ENCODE measurements at places on chromosomes 12 and 14.

DNA sequence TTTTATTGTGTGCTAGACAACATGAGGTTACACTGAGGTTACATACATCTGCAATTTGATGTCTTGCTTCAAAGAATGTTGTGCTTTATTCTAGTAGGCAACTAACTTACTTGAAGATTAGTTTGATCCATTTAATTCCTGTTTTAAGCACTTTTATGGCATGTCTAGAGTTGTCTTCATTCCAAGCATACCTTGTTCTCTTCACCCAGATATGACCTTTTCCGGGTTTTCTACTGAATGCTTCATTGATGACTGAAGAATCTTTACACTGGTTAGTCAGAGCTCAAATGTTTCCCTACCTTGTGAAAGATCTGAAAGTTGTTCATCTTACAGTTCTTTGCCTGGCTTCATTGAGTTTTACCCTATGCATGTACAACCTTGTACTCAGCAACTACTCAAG is 274.0 kb upstream of the KITLG start:
- no peak for DNase-seq

- no peak for DNase-seq
These were observed 43.6 kb upstream of the LHX5 start for GRCh38 chr12:113515082-113515856.

GRCh38 chr12:124613151-124613585 is 45.8 kb upstream of the NCOR2 start:
- DNase-seq = no peak

GRCh38 chr14:104443391-104444158 is 136.0 kb upstream of the C14orf180 start:
- DNase-seq = no peak

GRCh38 chr12:3493043-3493858 is 2.2 kb downstream of the PRMT8 start:
- DNase-seq = no peak

GRCh38 chr14:24338843-24339242 is 948 bp downstream of the RIPK3 start:
- no peak for DNase-seq

- no peak for DNase-seq
These were observed 850.2 kb upstream of the TMEM132C start for GRCh38 chr12:127416796-127417195.

- no peak for DNase-seq
These were observed 7.8 kb downstream of the AKT1 start for GRCh38 chr14:104787736-104788135.

DNA sequence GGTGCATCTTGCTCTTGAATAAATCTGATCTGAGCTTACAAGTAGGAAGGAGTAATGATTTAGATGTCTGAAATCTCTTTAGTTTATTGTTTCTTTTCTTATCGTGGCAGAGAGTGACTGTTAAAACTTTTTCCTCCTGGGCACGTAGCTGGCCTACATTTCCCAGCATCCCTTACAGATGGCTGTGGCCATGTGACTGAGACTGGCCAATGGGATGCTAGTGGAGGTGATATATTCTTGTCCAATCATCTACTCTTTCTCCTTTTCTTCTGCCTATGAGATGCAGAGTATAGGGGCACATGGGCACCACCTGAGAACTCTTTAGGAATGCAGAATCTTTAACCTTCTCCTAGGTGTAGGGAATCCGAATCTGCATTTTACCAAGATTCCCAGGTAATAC is 237.3 kb downstream of the RGS6 start:
- DNase-seq = no peak

- no peak for DNase-seq
These were observed 22.6 kb downstream of the SLC25A47 start for GRCh38 chr14:100345711-100346110.

GRCh38 chr14:87630846-87631245 is 362.1 kb downstream of the GALC start:
- no peak for DNase-seq

GRCh38 chr12:52628111-52628507 is 9.8 kb upstream of the KRT73 start:
- no peak for DNase-seq

DNA sequence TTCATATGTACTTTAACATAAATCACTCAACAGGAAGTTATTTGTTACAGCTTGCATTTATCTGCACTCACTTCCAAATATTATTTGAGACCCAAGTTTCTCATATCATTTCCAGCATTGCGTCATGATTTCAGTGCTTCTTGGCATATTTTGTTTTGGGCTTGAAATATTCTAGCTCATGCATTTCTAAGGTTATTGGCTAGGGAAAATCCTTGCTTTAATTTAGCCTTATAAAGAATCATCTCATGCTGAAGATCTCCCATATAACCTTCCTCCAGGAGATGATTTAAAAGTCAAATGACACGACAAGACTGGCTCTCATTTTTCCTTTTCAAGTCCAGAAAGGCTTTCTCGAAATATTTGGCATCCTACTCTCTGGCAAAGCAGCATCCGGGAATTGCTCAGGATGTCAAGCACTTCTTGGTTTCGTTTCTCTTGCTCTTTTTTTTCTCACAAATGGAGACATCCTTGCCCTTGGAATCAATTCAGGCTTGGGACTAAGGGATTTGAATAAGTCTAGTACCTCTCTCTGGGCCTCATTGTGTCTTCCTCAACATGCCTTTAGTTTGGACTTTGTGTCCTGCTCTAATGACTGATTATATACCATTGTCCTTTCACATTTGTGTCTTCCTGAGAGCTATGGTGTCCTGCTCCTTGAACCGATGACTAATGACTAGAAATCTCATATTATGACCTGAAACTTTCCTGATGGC is 295.0 kb downstream of the RMST start:
- no peak for DNase-seq

DNA sequence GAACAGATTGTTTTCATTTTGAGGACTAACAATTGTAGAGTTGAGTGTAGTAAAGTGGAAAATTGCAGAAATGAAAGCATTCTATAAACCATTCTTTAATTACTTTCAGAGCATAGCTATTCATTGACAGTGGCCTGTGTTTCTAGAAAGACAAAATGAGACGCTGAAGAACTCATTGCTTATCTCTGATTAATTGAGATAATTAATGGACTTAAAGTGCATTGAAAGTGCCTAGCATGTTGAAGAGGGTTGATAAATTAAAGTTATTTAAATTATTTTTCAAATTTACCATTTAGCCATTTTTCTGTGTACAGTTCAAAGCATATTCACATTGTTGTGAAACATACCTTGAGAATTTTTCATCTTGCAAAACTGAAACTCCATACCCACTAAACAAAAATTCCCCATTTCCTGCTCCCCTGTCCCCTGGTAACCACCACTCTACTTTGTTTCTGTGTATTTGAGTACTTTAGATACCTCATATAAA is 57.4 kb downstream of the DAAM1 start:
- DNase-seq = no peak

- DNase-seq = no peak
These were observed 117.6 kb downstream of the SCARB1 start for GRCh38 chr12:124745891-124746570.

DNA sequence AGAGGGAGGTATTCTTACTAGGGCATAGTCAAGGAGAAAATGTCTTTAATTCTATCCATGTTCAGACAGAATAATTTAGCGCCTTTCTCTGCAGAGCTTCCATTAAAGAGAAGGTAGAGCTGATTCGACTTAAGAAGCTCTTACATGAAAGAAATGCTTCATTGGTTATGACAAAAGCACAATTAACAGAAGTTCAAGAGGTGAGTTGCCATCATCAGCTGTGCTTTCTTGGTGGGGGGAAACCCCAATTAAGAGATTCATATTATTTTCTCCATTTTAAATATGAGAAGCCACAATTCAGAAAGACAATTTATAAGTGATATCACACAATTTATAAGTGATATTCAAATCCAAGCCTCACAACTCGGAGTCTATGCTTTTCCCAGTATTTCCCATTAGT is 27.8 kb downstream of the RPGRIP1 start:
- DNase-seq = no peak

GRCh38 chr12:63795032-63795687 is 15.5 kb downstream of the RXYLT1 start:
- no peak for DNase-seq

DNA sequence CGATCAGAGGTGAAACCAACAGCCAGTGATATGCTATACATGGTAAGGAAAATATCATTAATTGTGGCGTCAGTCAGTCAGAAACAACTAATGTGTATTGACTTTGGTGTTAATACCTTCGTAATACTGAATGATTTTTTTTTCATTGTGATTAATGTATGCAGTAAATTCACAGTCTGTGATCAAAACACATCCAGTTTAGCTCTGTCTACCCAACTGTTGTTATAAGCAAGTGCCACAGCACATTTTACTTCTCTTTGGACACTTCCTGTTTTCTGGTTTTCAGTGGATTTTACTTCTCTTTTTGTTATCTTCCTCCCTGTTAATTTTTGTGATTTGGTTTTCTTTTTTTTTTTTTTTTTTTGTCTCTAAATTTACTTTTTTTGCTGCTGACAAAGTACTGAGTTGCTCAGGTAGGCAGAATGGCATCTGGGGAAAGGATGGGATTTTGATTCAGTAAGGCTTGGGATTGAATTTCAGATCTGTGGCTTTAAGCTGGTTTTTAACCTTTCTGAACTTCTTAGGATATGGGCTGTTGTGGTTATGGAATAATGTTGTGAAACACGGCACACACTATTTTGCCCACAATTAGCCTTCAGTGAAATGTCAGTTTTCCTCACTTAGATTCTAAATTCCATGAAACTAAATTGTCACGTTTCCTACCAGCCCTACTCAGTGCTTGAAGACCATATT is 604 bp downstream of the GLIPR1 start:
- DNase-seq = no peak

DNA sequence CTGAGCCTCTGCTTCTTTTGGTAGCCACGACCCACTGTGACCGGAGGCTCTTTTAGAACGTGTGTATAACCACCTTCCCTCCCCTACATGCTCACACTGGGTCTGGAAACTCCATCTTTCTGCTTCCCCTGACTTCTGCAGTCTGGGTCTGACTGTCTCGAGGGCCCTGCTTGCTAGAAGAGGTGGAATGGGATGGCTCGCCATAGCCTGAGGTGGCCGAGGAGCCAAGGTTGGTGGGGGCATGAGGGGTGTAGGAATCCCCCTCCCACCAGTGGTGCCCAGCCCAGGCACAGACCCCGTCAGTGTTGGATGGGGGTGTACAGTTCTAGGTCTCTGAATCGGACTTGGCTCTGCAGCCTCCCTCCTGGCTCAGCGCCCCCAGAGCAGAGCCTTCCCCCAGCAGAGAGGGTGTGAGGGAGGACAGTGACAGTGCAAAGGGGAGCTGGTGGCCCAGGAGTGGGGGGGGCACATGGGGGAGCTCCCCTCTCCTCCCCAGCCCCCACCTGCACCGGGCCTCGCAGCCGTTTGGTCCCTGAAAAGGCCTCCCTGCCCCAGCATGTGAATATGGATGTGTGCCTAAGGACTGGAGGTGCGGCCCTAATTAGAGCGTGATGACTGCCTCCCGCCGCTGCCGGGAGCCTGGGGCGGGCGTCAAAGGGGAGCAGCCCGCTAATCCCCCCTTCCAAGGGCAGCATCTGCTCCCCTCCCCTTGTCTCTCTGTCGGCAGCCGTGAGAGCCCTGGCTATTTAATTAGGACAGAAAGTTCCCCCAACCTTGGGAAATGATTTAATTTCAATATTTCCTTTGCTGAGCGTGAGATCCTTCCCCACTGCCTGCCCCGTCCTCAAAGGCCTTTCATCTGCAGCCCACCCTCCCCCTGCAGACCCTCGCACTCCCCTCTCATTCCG is 196.2 kb upstream of the C14orf180 start:
- DNase-seq = no peak

DNA sequence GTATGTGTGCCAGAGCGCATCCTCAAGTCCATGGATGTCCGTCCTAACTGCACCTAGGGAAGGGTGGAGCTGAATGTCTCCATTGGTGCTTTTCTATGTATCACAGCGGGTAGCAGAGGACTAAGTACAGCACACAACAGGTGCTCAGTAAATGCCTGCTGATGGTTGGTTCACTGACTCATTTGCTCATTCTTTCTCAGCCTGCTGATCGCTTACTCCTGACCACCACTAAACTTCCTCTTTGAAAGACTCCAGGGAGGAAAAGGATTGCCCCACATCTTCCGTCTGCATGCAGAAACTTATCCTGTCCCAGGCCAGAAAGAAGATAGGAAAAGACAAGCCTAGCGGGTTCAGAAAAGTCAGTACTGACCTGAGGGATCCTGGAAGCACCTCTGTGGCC is 66.3 kb downstream of the B4GALNT3 start:
- DNase-seq = no peak

GRCh38 chr12:82942991-82943401 is 256.3 kb downstream of the TMTC2 start:
- no peak for DNase-seq

DNA sequence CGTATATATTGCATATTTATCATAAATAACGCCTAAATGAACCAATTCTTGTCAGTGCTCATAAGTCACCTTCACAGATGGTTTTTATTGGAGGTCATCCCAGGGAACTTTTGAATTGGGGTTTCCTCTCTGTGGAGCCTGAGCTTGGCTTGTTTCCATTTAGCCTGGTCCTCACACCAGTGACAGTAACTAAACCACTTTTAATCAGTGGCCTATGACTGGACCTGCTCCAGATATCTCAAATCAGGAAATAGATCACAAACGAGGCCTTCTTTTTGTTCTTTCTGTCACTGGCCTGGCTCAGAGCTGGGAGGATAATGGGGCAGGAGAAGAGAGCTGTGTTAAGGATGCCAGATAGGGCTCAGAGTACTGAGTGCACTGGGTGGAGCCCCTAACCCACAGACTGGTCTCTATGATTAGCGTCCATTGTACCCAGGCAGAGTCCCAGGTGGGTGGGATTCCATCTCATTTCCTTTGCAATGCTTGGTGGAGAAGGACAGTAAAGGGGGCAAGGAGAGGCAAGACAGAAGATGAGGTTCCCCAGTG is 92.4 kb downstream of the NUAK1 start:
- no peak for DNase-seq

DNA sequence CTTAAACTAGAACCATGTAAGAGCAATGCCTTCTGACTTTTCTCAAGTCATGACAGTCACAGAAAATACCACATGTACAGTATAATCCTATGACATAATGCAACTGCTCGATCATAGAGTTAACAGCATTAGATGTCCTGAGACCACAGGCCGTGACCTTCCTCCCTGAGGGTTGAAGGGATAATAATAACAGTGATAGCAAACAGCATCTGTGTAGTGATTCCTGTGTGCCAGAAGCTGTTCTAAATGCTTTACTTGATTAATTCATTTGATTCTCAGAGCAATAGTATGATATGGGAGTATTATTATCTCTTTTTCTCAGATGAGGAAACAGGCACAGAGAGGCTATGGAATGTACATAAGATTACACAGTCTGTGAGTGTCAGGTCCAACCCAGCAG is 53.2 kb downstream of the SLC35F4 start:
- DNase-seq = no peak

GRCh38 chr14:52086711-52087110 is 17.9 kb upstream of the NID2 start:
- DNase-seq = no peak

DNA sequence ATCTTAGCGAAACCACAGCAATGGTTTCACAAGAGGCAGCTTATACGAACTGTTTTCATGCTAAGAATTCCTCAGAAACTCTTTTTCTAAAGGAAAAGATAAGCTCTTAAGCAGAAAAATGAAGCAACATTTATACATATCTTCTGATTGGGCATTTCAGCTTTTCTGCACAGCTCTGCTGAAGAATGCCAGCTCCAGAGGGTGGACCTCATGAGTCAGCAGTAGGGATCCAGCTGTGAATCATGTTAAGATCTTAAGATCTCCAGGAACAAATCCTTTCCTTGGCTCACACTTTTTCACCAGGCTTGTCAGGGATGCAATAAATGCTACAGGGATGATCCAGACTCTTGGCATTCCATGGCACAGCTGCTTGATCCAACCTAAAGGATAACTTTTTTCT is 477.1 kb upstream of the CCDC196 start:
- no peak for DNase-seq

Data from activated naive CD8-positive, alpha-beta T cell treated with anti-CD3 and anti-CD28 coated beads, Interleukin-2, amount 50 U/mL, for 16 hours (primary cell).